Bronchial epithelial cell (primary cell): ENCODE measurements at places on chromosomes 6 and 20.

DNA sequence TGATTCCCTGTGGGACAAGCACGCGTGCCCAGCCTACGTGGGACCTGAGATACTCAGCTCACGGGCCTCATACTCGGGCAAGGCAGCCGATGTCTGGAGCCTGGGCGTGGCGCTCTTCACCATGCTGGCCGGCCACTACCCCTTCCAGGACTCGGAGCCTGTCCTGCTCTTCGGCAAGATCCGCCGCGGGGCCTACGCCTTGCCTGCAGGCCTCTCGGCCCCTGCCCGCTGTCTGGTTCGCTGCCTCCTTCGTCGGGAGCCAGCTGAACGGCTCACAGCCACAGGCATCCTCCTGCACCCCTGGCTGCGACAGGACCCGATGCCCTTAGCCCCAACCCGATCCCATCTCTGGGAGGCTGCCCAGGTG lies 11.9 kb upstream of the RBCK1 start:
- no peak for DNase-seq

DNA sequence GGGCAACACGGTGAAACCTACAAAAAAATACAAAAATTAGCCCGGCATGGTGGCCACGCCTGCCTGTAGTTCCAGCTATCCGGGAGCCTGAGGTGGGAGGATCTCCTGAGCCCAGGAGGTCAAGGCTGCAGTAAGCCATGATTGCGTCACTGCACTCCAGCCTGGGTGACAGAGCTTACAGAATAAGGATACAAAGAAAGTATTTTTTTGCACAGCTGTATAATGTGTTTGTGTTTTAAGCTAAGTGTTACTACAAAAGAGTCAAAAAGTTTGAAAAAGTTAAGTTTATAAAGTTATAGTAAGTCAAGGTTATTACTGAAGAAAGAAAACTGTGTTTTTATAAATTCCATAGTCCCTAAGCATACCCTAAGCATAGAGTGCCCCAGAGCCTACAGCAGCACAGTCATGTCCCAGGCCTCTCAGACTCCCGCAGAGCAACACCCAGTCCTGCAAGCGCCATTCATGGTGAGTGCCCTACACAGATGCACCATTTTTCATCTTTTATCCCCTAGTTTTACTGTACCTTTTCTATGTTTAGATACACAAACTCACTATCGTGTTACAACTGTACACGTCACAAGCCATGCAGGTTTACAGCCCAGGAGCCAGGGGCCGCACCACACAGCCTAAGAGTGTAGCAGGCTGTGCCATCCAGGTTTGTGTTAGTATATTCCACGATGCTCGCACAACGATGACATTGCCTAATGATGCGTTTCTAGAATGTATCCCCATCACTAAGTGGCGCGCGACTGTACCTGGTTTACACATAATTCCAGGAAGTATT lies 22.4 kb downstream of the TAF4 start:
- no peak for DNase-seq

DNA sequence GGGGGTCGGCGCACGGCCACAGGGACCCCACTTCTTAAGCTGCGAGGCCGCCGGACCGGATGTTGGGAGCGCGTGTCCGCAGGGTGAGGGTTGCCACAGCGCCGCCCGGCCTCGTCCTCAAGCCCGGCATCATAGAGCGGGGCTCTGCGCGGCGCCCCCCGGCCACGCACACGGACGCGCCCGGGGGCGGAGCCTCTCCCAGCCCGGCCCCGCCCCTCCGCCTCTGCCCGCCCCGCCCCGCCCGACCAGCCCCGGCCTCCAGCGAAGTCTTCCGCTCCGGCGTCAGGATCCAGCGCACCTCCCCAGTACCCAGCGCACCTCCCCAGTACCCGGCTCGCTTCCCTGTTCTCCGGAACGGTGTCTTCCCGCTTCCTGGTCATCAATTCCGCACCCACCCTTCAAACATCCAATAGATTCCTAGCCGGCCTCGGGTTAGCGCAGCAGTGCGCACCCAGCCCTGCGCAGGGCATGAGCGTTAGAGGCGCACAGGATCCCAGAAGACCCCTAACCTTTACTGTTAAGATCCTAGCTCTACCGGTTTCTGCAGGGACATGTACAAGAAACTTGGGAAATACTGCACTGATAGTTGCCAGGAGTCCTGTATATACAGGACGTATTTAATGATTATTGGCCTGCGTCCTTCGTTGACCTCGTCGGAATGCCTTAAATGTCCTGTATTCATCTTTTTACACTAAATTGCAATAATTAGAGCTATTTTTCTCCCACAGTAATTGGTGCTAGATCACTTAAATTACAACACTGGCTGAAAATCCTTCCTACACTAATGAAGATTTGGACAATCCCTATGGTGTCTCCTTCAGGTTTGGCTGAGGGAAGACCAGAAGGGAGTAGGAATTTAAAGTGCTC lies 535 bp upstream of the DNAAF9 start:
- peak; percentile 82 for DNase-seq

GRCh38 chr20:48765359-48765758 lies 62.4 kb downstream of the PREX1 start:
- DNase-seq, result no peak

GRCh38 chr6:73308712-73309534 lies 45.2 kb downstream of the DPPA5 start:
- peak; percentile 23 for DNase-seq

- no peak for DNase-seq
Observed at GRCh38 chr20:24096264-24096663, 107.7 kb upstream of the GGTLC1 start.
